Transverse colon (tissue), 4 donors: ENCODE measurements at places on chromosomes 16 and 17. TPM values are rescaled to one million over a fixed set of nuclear protein-coding genes. Genes with fewer than 3 reads are reported as not detected.
A peak's percentile ranks its signal among the peaks of the same experiment; 100 is the strongest.

DNA sequence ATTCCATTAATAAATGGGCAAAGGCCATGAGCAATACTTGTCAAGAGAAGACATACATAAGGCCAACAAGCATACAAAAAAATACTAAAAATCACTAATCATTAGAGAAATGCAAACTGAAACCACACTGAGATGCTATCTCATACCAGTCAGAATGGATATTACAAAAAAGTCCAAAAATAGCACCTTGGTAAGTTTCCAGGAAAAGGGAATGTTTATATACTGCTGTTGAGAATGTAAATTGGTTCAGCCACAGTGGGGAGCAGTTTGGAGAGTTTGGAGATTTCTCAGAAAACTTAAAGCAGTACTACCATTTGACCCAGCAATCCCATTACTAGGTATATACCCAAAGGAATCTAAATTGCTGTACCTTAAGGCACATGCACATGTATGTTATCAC is 467.7 kb downstream of the CDH11 start:
- H3K4me1 ChIP-seq, result no peaks in the 10 kb centered on the region
- no peak overlapping the region for H3K4me3 ChIP-seq
- H3K27ac ChIP-seq, result no peak overlapping the region
- no peaks in the 10 kb centered on the region for H3K36me3 ChIP-seq
- no peak for DNase-seq

GRCh38 chr17:47367257-47367656 is 43.5 kb downstream of the EFCAB13 start:
- no peak for DNase-seq
- H3K27ac ChIP-seq, result no peak overlapping the region
- H3K27me3 ChIP-seq, result no peaks in the 10 kb centered on the region
- no peaks in the 10 kb centered on the region for H3K4me1 ChIP-seq
- H3K4me3 ChIP-seq, result no peak overlapping the region

- H3K4me3 ChIP-seq, result peak overlapping the region; percentile 20
- peak; percentile 54 for DNase-seq
- H3K36me3 ChIP-seq, result no peaks in the 10 kb centered on the region
- H3K4me1 ChIP-seq, result peaks cover 11% of the 10 kb centered on the region
These were observed 27.9 kb upstream of the DBNDD1 start for GRCh38 chr16:90046971-90047713.

GRCh38 chr16:67562526-67562917 is at the start of gene CTCF:
CTCF (plus strand) TSS chr16:67562526; CDS start chr16:67610833, 48,307 bp downstream.
- peak within 1 kb of the TSS; percentile 87 for H3K4me3 ChIP-seq
- DNase-seq, result peak; percentile 88
- H3K27ac ChIP-seq, result peak within 1 kb of the TSS; percentile 97
- no peaks in the 10 kb centered on the region for H3K36me3 ChIP-seq

- no peaks in the 10 kb centered on the region for H3K4me1 ChIP-seq
- no peak overlapping the region for H3K4me3 ChIP-seq
- H3K36me3 ChIP-seq, result peaks cover 12% of the 10 kb centered on the region
- no peak for DNase-seq
- H3K27ac ChIP-seq, result no peak overlapping the region
- H3K27me3 ChIP-seq, result no peaks in the 10 kb centered on the region
These were observed 3.3 kb upstream of the LAT start for GRCh38 chr16:28981517-28981916.

DNA sequence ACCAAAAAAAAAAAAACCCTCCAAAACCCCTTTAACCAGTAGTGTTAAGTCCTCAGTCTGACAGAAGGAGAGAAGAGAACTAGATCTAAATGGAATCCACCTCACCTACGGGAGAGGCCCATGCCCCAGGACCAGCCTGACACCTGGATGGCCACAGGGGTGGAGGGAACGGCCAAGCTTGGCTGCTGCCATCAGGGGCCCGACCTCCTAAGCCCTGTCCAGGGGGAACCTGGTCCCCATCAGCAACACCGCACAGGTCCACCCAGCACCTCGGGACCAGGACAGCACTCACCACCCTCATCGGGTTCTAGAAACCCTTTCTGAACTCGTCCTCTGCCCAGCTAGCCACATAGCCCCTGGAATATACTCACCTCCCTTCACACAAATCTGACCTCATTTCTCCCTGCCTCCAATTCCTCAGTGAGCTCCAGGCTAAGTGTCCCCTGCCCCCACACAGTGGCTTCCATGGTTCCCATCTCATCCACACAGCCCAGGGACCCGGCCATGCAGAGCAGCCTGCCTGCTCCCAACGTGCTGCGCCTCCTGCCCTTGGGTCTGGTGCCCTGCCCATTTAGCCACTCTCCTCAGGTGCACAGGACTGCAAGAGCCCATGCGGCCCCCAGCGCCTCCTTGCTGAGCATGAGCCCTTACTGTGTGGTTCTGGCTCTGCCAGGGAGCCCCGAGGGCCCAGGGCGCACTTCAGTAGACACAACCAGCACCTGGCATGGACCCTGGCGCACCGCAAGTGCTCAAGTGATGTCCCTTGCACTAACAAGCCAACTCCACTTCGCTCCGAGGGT is 18.3 kb upstream of the CYTH1 start:
- DNase-seq, result no peak
- H3K36me3 ChIP-seq, result peaks cover 39% of the 10 kb centered on the region
- H3K27me3 ChIP-seq, result no peaks in the 10 kb centered on the region

- DNase-seq, result no peak
- H3K4me1 ChIP-seq, result no peaks in the 10 kb centered on the region
- no peaks in the 10 kb centered on the region for H3K36me3 ChIP-seq
These were observed 44.9 kb upstream of the KDM6B start for GRCh38 chr17:7789131-7789530.

- no peak for DNase-seq
- H3K36me3 ChIP-seq, result no peaks in the 10 kb centered on the region
- no peaks in the 10 kb centered on the region for H3K27me3 ChIP-seq
- H3K4me3 ChIP-seq, result no peak overlapping the region
- H3K4me1 ChIP-seq, result no peaks in the 10 kb centered on the region
These were observed 844.7 kb upstream of the SOX9 start for GRCh38 chr17:71276079-71276478.

DNA sequence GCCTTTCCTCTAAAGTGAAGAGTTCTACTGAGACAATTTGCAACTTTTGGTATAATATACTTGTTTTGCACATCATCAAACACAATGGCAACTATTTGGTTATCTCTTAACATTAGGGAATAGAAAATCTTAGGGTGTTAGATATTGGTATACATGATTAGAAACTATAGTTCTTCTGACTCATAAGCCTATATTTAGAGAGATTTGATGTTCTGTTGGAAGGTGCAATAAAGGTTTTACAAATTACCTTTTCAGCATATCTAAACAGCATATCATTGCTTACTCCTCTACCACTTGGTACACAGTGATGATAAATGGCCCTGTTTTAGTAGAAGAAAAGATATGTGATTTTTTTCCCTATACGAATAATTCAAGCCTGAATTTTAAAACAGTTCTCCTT is 6.2 kb downstream of the EVI2B start:
- no peak overlapping the region for H3K4me3 ChIP-seq
- no peaks in the 10 kb centered on the region for H3K36me3 ChIP-seq
- H3K27ac ChIP-seq, result peak overlapping the region; percentile 66
- DNase-seq, result no peak

DNA sequence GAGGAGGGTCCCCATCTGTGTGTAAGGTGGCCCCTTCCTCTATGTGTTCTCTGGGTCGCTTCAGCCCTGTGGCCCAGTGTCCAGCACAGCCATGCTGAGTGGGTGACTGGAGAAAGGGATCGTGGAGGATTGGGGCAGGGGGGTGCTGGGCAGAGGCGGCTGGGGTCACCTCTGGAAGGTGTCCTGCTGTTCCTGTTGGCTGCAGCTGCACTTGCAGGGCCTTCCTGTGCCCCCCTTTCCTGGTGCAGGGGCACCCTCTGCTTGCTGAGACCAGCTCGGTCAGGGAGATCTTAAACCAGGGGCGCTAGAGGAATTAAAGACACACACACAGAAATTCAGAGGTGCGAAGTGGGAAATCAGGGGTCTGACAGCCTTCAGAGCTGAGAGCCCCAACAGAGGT is 11.1 kb downstream of the IL32 start:
- DNase-seq, result no peak
- H3K4me1 ChIP-seq, result no peaks in the 10 kb centered on the region
- no peak overlapping the region for H3K4me3 ChIP-seq
- no peaks in the 10 kb centered on the region for H3K27me3 ChIP-seq
- H3K36me3 ChIP-seq, result no peaks in the 10 kb centered on the region

GRCh38 chr17:60392845-60393702 is 1.1 kb upstream of the USP32 start:
- no peaks in the 10 kb centered on the region for H3K36me3 ChIP-seq
- H3K27ac ChIP-seq, result peak overlapping the region; percentile 93
- peak; percentile 59 for DNase-seq
- H3K27me3 ChIP-seq, result no peaks in the 10 kb centered on the region

DNA sequence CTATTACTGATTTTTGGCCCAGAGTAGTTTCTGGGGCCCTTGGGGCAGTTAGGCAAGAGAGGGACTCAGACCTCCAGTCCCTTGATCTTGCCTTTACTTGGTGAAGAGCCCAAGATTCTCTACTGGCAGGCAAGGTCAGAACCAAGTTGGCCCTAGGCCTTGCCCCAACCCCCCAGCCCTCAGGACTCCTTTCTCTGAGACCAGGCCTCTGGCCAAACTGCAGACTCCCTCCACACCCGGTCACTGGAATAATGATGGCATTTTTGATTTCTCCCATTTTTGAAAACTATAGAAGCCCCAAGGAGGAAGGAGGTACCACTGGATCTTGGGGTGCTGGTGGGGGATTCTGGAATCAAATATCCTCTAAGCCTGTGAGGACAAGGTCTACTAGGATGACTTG is 18.0 kb upstream of the HOXB9 start:
- H3K4me1 ChIP-seq, result peaks cover 17% of the 10 kb centered on the region
- no peaks in the 10 kb centered on the region for H3K36me3 ChIP-seq
- no peak overlapping the region for H3K4me3 ChIP-seq
- peak overlapping the region; percentile 86 for H3K27ac ChIP-seq
- no peak for DNase-seq

GRCh38 chr17:33986088-33986487 is 269.0 kb upstream of the CCL2 start:
- H3K36me3 ChIP-seq, result no peaks in the 10 kb centered on the region
- no peak overlapping the region for H3K4me3 ChIP-seq
- peaks cover 5% of the 10 kb centered on the region for H3K27me3 ChIP-seq
- no peak for DNase-seq
- H3K4me1 ChIP-seq, result peaks cover 30% of the 10 kb centered on the region

GRCh38 chr17:76736349-76737081 is 616 bp downstream of the SRSF2 start:
- peak overlapping the region; percentile 98 for H3K4me3 ChIP-seq
- H3K4me1 ChIP-seq, result peaks cover 76% of the 10 kb centered on the region
- no peaks in the 10 kb centered on the region for H3K27me3 ChIP-seq
- peak overlapping the region; percentile 100 for H3K27ac ChIP-seq
- H3K36me3 ChIP-seq, result peaks cover 19% of the 10 kb centered on the region

DNA sequence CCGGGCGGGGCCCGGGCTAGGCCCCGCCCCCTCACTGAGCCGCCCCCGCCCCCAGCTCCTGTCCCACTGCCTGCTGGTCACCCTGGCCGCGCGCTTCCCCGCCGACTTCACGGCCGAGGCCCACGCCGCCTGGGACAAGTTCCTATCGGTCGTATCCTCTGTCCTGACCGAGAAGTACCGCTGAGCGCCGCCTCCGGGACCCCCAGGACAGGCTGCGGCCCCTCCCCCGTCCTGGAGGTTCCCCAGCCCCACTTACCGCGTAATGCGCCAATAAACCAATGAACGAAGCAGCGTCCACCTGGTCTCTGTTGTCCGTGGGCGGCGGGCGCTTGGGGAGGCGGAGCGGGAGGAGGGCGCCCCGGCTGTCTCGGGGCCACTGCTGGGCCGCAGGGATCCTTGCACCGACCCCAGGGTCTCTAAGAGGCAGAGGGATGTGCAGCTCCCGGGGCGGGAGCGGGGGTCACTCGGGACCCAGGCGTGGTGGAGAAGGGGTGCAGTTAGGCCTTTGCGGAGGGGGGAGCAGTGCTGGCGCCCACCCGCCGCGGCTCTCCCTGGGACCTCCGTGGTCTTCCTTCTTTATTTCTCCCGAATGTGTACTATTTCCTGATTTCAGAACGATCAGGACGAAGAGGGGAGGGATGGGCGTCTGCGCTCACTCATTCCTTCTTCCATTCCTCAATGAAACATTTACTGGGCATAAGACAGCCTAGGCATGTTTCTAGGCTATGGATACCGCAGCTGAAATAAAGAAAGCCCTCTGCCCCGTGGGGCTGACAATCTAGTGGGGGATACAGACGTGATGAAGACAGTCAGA is 2.0 kb downstream of the HBZ start:
- no peak overlapping the region for H3K27ac ChIP-seq
- no peaks in the 10 kb centered on the region for H3K36me3 ChIP-seq
- H3K4me3 ChIP-seq, result peak overlapping the region; percentile 6
- peaks cover 4% of the 10 kb centered on the region for H3K4me1 ChIP-seq
- DNase-seq, result peak; percentile 27
- H3K27me3 ChIP-seq, result peaks cover 72% of the 10 kb centered on the region

DNA sequence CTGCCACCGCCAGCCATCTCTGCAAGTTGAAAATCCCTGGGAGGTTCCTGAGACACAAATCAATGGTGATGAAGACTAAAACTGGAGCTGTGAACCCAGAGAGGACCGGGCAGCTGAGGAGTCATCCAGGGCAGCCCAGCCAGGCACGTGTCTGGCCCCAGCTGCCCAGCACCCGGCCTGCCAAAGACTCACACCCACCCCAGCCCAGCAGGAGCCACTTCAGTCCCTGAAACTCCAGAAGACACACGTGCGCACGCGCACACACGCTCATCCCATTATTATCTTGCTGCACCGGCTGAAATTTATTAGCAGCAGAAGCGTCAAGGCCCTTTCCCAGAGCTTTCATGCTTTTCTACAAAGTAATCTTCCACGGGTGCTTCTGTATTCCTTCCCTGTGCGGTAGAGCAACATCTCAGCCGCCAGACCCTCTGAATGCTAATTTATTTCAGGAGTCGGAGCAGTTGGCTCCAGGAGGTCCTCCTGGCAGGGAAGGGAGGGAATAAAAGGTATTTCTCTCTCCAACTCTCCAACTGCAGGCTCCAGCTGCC is 59.8 kb upstream of the RBFOX3 start:
- no peak for DNase-seq
- no peaks in the 10 kb centered on the region for H3K36me3 ChIP-seq
- H3K4me3 ChIP-seq, result no peak overlapping the region
- no peak overlapping the region for H3K27ac ChIP-seq
- peaks cover 3% of the 10 kb centered on the region for H3K4me1 ChIP-seq

DNA sequence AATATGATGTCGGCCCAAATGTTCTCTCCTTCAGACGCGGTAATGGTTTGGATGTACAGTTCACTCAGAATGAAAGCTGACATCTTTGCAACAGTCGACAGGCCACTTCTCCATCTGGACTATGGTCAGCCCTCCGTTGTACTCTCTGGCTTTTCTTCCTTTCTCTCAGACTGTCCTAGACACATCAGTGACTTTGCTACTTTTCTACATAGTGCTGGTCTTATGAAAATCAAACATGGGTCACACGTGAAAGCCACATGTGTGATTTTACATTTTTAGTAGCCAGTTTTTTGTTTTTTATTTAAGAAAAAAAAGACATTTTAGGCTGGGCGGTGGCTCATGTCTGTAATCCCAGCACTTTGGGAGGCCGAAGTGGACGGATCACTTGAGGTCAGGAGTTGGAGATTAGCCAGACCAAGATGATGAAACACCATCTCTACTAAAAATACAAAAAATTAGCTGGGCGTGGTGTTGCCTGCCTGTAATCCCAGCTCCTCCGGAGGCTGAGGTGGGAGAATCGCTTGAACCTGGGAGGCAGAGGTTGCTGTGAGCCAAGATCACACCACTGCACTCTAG is 644.1 kb downstream of the KCNJ2 start:
- no peaks in the 10 kb centered on the region for H3K27me3 ChIP-seq
- no peaks in the 10 kb centered on the region for H3K36me3 ChIP-seq
- no peak for DNase-seq
- H3K27ac ChIP-seq, result no peak overlapping the region

DRC7 gene
- total RNA-seq, result not detected

SPIRE2 gene
- total RNA-seq, result 79.6 TPM

MAF gene
- 8.4 TPM for total RNA-seq

GRB7 gene
- total RNA-seq, result 29.5 TPM

CEP20 gene
- total RNA-seq, result 20.5 TPM

KCNJ18 gene
- total RNA-seq, result not detected

ABCC11 gene
- total RNA-seq, result 0.16 TPM

GLIS2 gene
- 2.4 TPM for total RNA-seq

CHST5 gene
- 17.6 TPM for total RNA-seq
